ENCODE measurements at places on chromosomes 6 and 20.

DNA sequence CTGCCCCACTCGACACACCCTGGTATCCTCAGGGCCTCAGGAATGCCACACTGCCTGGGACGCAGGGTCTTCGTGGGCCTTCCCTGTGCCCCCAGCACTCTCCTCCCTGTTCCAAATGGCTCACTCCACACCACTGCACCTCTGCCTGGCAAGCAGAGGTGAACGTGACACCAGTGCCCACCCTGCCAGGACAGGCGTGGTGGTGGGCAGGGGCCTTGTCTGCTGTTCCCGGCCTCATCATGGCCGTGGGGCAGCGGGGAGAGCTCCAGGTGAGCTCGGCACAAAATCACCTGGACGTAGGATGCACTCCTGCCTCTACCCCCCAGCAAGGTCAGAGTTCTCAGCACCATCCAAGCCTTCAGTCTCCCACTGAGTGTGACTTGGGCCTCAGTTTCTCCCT lies 202.4 kb downstream of the SMOC2 start:
- no peak for DNase-seq

DNA sequence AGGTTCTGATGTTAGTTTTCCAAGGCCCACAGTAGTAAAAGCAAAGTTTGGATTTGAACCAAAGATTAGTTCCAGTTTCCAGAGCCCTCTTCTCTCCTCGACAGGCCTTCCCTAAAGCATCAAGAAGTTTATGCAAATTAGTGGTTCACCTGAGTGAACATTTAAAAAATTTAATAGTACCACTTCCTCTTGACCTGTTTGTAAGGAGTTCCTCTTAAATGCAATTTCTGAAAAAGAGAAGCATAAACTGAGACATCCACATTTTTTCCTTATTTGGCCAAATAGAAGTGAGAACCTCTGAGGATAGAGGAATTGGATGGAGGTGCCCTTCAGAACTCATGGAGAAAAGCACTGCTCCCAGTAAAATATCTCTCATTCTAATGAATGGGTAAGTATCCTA lies 1.2 kb upstream of the DSE start:
- peak; percentile 72 for DNase-seq

DNA sequence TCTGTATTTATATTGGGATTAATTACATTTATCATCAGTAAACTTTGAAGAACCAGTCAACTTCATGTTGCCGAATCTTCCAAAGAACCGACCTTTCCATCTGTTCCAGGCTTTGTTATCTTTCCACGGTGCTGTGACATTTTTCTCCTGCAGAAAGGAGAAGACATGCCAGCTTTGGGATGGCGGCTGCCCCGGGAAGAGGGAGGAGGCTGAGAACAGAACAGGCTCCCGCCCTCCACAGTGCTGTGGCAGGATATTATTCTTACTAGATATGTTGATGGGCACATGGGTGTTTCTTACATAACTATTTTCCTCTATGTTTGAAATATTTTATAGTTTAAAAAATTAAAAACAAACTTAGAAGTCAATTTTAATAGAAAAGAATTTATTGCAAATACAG lies 44.9 kb downstream of the GINS1 start:
- DNase-seq, result no peak

DNA sequence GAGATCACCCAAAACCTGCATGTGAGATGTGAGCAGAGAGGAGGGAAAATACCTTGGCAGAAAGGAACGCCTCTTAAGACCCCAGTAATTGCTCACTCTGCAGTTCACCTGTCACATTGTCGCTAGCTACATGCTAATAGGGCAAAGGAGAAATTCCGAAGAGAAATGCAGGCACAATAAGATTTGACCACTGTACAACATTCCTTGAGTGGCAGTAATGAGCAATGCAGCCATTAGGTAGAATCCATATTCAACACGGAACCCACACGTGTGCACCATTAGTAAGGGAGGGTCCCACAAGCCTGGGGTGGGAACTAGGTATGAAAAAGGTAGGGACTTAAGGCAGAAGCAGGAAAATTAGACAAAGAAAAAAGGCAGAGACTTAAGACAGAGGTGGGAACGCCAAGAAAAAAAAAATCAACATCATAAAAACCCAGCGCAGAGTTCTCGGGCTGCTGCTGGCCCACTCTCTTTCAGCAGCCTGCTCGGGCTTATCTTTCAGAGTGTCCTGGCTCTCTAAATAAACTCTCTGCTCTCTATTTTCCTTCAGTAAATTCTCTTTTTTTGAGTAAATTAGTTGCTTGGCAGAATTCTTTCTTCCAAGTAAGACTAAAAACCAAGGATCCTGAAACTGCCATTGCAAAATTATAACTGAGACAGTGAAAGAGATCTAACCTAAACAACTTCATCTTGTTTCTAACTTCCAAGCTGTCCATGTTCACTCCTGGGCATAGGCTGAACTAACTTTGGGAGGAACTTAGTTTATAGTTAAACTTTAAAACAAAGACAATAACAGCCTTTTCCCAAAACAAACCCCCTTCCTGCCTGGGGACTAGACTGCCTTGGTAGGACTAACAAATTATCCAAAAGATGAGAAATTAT lies 116.5 kb downstream of the CD24 start:
- DNase-seq, result no peak

DNA sequence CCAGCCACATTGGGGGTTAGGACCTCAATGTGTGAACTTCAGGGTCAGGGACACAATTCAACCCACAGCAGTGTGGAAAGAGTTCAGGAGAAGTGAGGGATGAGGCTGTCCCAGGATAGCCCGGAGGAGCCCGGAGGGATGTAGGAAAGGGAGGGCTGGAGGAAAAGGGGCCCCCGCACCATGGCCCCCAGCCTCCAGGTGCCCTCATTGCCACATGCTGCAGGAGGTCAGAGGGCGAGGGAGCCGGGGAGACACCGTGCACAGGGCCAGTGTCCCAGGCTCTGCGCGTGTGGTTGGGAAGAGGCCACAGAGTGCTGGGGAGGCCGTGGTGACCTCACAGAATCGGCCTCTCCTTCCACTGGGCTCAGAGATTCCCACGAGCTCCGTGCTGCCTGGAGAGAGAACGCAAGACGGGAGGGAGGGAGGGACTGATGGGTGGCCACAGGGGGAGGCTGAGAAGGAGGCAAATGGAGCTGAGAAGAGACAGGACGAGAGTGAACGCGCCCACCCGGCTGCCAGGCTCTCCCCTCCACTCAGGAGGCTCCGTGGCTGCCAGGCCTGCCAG lies 215.1 kb downstream of the DLL1 start:
- DNase-seq, result no peak

GRCh38 chr20:45832619-45833018 lies 980 bp upstream of the SNX21 start:
- no peak for DNase-seq

DNA sequence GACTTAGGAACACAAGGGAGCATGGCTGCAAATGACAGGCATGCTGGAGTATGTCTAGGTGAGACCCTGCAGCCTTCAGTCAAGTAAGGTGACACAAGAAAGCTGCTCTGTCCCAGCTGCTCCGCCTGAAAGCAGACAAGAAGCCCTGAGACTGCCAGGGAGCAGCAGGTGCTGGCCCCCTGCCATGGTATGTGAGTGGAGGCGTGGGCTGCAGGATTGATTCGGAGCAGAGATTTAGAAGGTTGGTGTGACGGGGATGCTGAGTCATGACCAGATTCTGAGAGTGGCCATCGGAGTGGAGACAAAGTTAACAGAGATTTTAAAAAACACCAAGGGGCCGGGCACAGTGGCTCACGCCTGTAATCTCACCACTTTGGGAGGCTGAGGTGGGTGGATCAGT lies 17.8 kb downstream of the LRP11 start:
- no peak for DNase-seq

GRCh38 chr6:42454428-42454791 lies 2.7 kb upstream of the TRERF1 start:
- no peak for DNase-seq

GRCh38 chr6:9540534-9541126 lies 874.2 kb downstream of the TFAP2A start:
- peak; percentile 80 for DNase-seq

DNA sequence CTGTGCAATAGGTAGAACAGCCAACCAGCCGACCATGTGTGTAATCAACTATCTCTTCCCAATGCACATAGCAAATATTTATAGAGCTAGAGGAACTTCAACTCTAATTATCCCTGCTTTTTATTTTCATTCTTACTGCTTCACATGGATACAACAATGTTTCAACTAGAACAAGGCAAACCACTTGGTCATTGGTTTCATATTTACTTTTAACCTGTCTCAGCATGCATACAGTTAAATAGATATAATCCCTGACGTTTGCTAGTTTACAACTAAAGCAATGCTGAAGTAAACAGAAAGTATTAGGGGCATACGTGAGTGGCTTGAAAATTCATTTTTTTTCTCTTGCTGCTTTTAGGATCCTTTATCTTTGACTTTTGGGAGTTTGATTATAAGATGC lies 318.5 kb upstream of the MAP3K7 start:
- DNase-seq, result no peak

GRCh38 chr6:155143578-155144106 lies 120.2 kb upstream of the CLDN20 start:
- no peak for DNase-seq

GRCh38 chr20:3195590-3196237 lies 8.8 kb downstream of the DDRGK1 start:
- no peak for DNase-seq

DNA sequence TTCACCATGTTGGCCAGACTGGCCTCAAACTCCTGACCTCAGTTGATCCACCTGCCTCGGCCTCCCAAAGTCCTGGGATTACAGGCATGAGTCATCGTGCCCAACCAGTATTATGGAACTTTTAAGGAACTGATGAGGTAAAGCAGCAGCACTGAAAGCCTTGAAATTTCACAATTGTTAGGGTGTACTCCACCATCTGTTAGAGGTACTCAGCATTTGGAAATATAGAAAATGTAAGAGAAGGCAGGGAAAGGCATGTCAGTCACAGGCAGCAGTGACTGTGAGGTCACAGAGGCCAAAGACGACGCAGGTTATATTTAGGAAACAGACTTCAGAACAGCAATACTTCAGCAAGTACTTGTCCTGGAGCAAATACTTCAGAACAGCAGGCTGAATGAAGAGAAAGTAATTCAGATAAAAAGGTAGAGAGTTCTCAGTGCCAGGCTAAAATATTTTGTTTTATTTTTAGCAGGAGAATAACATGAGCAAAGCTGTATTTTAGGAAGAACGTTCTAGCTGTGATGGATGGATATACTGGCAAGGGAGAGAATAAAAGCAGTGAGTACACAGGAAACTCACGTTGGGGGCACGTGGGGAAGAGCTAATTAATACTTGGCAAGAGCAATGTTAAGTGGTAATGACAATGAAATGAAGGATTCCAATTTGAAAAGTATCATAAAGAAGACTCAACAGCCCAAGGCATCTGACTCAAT lies 67.2 kb downstream of the DTNBP1 start:
- no peak for DNase-seq

DNA sequence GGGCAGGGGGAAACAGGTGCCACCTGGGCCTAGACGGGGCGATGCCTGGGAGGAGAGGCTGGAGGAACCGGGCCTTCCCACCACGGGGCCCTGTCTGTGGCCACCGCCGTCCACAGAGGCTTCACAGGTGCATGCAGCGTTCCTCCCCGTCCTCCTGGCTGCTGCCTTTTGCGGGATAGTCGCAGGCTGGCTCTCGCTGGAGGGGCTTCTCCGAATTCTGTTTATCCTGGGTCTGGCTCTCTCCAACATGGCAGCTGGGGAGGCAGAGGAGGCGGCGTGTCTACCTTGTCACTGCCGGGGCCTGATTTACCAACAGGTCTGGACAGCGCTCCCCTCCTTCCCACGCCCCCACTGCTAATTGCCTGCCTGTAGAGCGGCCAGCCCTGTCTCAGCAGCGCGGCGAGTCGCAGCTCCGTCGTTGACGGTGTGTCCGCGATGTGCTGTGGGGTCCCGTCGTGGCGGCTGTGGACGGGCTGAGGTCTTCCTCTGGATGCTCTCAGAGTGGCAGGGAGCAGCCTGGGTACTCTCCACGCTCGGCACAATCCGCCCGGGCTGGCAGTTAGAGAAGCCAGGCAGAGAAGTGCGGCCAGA lies 262.9 kb downstream of the TAF4 start:
- DNase-seq, result no peak

GRCh38 chr6:1917626-1918371 lies 308.1 kb downstream of the FOXC1 start:
- no peak for DNase-seq

- no peak for DNase-seq
Measured at GRCh38 chr6:43096451-43097097, 20.5 kb downstream of the PTK7 start.

- DNase-seq, result no peak
Measured at GRCh38 chr6:144737998-144738397, 452.9 kb downstream of the UTRN start.

- DNase-seq, result peak; percentile 86
Measured at GRCh38 chr6:156988276-156989158, 211.3 kb downstream of the ARID1B start.

DNA sequence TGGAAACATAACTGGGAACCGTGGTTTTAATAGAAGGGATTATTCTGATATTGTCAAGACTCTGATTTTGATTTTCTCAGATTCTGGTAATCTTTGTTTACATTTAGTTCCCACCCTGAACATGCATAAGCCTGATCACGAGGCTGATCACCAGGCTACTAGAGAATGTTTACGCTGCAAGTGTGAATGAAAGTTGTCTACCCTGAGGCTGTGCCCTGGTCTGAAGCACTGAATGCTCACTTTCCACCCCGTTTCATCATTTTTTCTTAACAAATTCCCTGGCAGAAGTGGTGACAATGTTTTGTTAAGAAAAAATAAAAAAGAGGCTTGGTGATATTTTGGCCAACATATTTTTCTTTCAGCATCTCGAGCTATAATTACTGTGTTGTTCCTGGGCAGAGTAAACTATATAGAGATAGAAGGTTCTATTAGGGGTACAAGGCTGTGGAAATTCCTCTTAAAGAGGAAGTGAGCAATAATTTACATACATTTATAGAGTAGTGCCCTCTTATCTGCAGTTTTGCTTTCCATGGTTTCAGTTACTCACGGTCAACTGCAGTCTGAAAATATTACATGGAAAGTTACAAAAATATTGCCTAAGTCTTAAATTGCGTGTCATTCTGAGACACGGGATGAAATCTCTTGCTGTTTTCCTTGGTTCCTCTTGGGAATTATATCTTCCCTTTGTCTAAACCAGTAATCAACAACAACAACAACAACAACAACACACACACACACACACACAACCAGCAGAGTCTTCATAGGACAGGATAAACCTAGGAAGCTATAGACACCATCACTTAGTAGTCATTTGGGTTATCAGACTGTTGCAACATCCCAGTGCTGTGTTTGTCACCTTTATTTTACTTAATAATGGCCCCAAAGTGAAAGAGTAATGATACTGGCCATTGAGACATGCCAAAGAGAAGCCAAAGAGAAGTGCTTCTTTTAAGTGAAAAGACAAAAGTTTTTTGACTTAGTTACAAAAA lies 566.6 kb upstream of the CITED2 start:
- peak; percentile 43 for DNase-seq

- no peak for DNase-seq
Measured at GRCh38 chr6:254016-254415, 38.3 kb upstream of the DUSP22 start.

Measured in Karpas-422 (cell line).